Naive thymus-derived CD4-positive, alpha-beta T cell (primary cell): ENCODE measurements at places on chromosomes 6 and 20.

DNA sequence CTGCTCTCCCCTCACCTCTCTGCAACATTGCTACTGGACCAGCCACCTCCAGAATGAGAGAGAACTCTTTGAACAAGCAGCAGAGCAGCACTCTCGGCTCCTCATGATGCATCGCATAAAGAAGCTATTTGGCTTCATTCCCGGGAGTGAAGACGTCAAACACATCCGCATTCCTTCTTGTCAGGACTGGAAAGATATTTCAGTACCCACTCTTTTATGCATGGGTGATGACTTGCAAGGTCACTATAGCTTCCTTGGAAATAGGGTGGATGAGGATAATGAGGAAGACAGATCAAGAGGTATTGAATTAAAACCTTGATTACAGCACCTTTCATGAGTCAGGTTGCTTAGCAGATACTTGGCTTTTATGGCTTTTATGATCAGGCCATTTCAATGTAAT, 4.3 kb downstream of the CALHM4 start:
- DNase-seq, result no peak

DNA sequence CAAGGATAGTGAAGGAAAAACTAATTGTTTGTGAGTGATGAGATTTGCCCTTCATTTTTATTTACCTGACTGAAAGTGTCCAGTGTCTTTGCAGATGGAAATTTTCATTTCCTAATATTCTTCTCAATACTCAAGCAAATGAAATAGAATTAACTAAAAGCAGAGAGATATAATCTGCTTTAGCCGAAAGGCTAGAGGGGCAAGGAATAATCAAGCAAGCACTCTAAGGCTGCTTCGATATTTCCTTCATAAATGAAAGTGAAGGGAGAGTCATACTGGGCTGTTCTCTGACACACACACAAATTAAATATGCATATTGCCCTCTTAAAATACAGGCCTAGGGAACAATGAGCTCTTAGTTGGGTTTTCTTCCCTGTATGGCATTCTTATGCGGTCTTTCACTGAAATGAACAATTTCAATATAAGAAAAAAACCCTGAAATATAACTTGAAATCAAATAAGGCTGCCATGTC, 47.5 kb upstream of the POPDC3 start:
- DNase-seq, result no peak

DNA sequence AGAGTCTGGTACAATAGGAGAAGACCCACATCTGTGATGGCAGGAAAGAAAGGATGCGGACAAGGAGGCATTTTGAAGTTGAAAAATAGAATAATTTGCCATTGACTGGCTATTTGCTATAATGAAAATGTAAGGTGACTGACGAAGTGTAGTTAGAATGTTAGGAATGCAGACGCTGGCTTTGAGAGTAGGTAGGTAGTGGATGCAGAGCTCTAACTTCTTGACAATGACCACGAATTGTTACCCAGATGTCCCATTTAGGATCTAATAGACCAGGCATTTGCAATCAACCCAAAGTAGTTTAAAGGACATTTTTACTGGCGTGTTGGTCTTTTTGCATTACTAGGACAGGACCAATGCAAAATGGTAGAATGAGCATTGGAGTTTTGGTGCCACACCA, 14.2 kb downstream of the MLIP start:
- no peak for DNase-seq

GRCh38 chr20:38859070-38859690, 53.7 kb downstream of the PPP1R16B start:
- DNase-seq, result no peak

GRCh38 chr6:137799950-137800568, 67.0 kb upstream of the TNFAIP3 start:
- DNase-seq, result no peak

GRCh38 chr20:46914789-46915379, 20.2 kb downstream of the EYA2 start:
- DNase-seq, result no peak

DNA sequence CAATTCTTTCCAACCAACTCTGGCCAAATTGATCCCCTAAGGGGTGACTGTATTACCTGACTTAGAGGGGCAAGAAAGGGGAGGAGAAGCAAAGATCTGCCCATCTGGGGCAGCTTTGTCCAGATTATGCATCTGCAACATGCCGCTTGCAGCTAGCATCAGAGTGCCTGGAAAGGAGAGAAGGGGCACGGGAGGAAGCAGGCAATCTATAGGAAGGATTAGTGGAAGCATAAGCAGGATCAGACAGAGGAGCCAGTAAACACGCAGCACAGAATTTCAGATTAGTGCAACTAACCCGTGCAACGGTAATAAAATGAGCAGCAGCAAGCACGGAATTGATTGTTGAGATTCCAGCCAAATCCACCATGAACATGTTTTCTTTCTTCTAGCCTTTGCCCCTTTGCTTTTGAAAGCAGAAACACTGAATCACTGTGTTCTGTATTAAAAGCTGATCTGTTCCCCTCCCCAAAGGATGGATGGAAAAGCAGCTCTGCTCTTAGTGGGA, 643.6 kb upstream of the CHD6 start:
- DNase-seq, result no peak

GRCh38 chr6:53896196-53896595, 101.4 kb downstream of the LRRC1 start:
- no peak for DNase-seq

DNA sequence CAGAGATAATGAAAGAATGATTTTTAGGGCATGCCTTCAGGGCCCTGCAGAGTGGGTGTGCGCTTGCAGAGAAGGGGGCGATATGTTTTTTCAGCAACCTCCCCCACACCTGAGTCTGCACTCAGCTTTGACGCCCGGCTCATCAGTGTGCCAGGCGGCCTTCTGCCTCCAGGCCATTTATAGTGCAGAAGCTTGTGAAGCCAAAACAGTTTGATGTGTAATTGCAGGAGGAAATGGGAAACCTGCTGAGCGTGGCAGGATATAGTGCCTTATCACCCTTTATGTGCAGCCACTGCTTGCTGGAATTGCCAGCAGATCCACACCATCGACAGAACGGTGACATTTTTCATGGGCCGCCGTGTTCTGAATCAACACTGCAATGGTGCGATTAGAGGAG, 178.2 kb downstream of the CDH4 start:
- DNase-seq, result no peak

DNA sequence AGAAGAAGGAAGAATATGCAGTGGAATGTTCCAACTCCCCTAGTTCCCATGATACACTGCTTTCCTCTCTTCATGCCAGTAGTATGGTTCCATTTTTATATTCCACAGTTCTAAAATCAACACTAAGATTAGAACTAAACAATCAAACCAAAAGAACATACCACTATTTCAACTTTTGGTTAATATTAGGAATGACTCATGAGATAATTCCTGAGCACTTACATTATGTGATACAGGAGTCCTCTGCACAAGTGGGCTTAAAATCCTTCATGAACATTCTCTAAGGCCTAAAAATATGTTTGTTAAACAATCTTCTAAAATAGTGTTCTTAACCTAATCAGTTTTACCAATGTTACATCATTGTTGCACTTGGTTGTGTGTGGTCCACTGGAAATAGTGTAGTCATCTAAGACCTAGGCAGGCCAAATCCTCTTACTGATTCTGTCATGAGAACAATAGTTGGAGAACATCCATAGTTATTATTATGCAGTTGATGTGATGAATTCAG, 30.3 kb upstream of the RCAN2 start:
- DNase-seq, result no peak

GRCh38 chr20:17627101-17627955, 54.7 kb downstream of the RRBP1 start:
- DNase-seq, result no peak

DNA sequence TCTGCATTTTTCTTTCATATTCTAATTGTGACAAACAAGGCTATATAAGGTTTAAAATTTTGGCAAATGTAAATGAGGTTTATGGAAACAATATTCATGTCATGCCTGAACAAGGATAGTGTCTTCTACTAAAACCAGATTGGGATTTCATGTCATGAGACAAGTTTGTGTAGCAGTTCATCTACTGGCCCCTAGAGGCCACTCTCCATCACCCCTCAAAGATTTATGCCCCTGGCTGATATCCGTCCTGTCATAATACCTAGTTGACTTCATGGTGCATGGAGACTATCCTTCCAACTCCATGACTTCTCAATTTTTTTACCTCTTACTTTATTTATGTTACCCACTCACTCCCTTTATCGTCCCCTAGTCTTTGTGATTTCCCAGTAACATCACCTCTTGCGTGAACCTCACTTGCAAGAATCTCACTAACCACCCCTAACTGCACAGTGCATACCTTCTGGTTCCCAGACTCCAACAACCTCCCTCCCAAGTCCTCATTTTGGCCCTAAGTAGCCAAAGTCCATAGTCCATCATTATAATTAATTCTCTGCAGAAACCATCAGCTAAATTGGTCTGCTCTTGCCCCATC, 179.8 kb downstream of the TASP1 start:
- peak; percentile 7 for DNase-seq

DNA sequence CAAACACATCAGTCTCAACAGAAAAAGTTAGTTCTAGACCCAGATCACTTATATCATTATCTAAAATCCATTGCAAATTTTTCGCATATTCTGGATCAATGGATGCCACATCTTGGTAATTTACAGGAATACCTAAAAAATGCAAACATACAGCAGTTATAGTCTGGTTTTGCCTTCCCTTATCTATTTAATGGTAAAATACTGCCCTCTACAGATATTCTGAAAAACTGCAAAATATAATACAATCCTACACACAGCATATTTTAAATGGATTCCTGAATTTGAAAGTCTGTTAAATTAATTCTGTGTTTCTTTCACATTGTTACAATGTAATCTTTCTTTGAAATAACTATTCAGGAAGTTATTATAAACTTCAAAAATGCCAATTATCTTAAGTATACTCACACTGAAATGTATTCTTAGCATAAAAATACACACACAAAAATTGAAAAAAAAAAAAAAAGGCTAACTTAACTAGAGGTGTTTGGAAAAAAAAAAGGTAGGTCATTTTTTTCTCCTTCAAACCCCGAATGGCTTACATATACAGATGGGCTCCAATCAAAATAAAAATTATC, 88.4 kb downstream of the HACE1 start:
- DNase-seq, result peak; percentile 48

GRCh38 chr6:136544326-136544725, 5.9 kb downstream of the MAP7 start:
- no peak for DNase-seq

- no peak for DNase-seq
These were observed 68.4 kb downstream of the SHPRH start for GRCh38 chr6:145895802-145896201.

GRCh38 chr20:8647961-8648441, 420.9 kb upstream of the PLCB4 start:
- DNase-seq, result no peak

DNA sequence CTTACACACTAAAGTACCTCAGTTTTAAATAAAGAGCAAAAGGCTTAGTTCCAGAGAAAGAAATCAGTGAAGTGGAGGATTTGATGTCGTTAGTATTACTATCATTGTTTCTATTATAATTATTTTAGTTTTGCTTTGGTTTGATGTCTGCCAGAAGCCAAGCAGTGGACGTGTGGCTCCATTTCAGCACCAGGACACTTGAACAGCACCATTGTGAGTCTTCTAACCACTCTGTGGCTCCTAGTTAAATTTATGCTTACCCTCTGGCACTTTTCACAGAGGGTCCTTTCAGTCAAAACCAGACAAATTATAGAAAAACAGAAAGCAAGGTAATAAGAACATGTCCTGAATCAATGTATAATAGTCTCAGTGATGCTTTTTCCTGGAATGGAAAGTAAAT, 3.4 kb downstream of the COL9A1 start:
- DNase-seq, result no peak

GRCh38 chr6:159728531-159728964, 1.2 kb downstream of the WTAP start:
- DNase-seq, result no peak

DNA sequence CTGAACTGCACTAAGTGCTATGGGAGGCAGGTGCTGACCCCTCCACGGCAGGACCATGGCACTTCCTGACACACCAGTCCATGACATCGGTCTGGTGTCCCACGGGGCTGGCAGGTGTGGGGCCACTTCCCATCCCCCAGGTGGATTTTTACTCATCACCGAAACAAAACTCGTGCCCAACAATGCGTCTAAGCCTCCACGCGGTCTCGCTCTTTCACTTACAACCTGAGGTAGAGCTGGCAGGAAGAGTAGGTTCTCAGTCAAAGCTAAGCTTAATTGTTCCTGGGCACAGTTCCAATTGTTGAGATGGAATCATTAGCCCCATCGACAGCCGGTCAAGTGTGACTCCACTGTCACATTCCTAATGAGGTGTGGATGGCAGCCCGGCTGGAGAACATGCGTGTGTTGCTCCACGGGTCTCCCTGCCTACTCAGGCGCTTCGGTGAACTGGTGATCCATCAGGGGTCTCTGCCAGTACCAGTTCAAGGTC, 125.7 kb downstream of the SLC23A2 start:
- no peak for DNase-seq

DNA sequence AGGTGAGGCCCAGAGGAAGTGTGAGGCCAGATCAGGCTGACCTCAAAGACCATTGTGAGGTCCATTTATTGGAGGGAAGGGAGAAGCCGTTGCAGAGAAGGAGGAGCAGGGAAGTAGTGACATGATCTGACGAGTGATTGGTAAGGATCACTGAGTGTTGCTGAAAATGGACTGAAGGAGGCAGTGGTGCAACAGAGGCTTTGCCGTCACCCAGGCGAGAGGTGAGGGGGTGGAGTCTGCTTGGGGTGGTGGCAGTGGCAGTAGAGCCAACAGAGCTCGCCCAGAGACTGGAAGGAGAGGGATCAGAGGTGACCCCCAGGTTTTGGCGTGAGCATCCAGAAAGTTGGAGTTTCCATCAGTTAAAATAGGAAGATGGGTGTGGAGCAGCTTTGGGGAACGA, 67.9 kb upstream of the CLDN20 start:
- DNase-seq, result no peak

GRCh38 chr6:43773050-43773979, 3.3 kb downstream of the VEGFA start:
- peak; percentile 21 for DNase-seq
